ENCODE measurements at places on chromosomes 2 and 18.

DNA sequence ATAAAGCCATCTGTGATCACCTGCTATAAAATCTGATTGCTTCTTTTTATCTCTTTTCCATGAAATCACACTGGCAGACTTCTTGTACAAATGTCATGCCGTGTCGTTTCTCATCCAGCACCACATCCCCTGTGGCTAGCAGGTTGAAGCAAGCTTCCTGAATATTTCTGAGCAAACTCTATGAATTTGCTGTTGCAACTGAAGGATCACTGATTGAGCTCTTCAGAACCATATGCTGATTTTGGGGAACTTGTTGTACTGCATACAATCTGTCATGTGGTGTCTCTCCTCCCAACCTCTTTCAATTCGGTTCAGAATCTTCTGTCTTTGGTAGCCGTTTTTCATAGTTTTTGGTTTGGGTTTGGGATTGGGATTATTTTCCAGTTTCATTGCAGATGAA, 57.7 kb upstream of the RBMS1 start:
- no peak for DNase-seq

DNA sequence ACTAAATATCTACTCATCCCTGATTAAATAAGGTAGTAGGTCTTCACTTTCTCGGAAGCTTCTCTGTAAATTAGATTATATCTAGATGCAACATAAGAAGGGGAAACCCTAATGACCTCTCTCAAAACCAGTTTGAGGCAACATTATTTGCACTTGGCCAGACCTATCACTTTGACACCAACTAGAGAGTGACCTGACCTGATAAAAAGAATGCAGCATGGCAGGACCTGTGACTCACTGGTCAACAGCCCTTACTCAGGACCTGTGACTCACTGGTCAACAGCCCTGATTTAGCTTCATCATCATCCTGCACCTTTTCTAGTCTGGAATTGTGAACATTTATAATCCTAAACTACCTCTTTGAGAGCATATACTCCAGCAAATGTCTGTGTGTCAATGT, 1957.7 kb upstream of the CELF4 start:
- no peak for DNase-seq

DNA sequence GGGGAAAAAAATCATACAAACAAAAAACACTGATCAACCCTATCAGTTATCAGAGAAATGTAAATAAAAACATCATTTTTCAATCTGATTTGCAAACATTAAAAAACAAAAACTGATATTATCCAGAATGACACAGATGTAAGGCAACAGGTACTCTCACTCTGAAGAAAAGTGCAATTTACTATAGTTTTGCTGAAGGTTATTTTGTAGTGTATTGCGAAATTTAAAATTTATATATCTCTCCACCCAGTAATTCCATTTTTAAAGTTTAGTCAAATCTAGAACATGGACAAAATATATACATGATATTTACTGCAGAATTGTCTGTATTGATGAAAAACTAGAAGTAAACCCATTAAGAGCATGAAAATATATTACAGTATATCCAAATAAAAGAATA, 79.8 kb downstream of the TRAPPC8 start:
- DNase-seq: no peak

- DNase-seq: no peak
Measured at GRCh38 chr18:13025233-13025632, 34.1 kb downstream of the CEP192 start.

DNA sequence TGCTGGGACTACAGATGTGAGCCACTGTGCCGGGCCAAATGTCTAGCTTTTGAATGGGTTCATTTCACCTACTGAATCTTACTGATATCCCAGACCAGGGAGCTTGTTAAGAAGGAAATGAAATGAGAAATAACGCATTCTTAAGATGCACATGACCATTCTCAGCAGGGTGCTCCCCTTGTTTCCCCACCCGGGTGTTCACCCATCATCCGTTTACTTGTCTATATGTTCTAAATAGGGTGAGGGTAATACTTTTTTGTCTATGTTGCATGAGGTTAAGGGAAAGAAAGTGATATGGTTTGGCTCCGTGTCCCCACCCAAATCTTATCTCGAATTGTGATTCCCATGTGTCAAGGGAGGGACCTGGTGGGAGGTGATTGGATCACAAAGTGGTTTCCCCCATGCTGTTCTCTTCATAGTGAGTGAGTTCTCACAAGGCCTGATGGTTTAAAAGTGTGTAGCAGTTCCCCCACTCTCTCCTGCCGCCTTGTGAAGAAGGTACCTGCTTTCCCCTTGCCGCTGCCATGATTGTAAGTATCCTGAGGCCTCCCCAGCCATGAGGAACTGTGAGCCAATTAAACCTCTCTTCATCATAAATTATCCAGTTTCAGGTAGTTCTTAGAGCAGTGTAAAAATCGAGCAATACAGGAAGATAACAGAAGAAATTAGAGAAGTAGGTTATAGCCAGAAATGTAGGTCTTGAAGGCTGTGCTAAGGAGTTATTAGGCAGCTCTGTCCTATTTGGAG, 129.1 kb downstream of the DDX1 start:
- no peak for DNase-seq

GRCh38 chr18:54558609-54559585, 32.1 kb upstream of the DYNAP start:
- no peak for DNase-seq

GRCh38 chr18:21557607-21558253, 42.8 kb downstream of the ESCO1 start:
- DNase-seq: no peak
